ENCODE measurements at places on chromosomes 11 and 22. TPM values are rescaled to one million over a fixed set of nuclear protein-coding genes. Genes with fewer than 3 reads are reported as not detected.

Gene NCAM1
- 77.8 TPM for polyA plus RNA-seq

- no peak for DNase-seq
Measured at GRCh38 chr22:17787716-17788330, 13.6 kb upstream of the BID start.

GRCh38 chr11:34262531-34263081 is 95.2 kb downstream of the ABTB2 start:
- no peak for DNase-seq

Gene C11orf21
- polyA plus RNA-seq, result 0.75 TPM

Gene MPEG1
- 7.7 TPM for polyA plus RNA-seq

- DNase-seq, result no peak
Measured at GRCh38 chr11:65316227-65317024, 1.8 kb downstream of the CDC42EP2 start.

Gene THRSP
- 0.33 TPM for polyA plus RNA-seq

GRCh38 chr11:109606256-109606655 is 184.3 kb downstream of the C11orf87 start:
- no peak for DNase-seq

DNA sequence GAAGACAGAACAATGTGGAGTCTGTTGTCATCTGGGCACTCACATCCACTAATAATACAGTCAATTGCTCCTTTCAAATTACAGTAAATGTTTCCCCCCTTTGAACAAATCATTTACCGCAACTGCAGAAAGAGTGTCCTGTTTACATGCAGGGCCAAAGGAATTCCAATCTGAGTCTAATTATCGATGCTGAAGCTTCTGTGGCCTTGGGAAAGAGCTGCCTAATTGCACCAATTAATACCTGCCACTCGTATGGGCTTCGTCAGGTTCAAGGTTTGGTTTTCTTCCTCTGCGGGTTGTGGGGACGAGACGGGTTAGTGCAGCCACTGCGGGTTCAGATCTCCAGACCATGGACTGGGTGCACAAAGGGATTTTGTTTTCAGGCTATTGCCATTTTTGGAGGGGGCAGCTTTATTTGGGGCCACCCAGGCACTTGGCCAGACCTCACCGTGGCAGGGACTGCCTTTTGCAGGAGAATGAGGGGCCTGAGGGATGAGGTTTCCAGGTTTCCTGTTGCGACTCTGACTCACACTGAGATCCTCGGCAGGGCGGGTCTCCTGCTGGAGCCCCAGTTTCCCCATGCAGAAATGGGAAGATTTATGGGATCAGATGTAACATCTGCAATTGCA is 147.6 kb downstream of the MIAT start:
- DNase-seq, result no peak

DNA sequence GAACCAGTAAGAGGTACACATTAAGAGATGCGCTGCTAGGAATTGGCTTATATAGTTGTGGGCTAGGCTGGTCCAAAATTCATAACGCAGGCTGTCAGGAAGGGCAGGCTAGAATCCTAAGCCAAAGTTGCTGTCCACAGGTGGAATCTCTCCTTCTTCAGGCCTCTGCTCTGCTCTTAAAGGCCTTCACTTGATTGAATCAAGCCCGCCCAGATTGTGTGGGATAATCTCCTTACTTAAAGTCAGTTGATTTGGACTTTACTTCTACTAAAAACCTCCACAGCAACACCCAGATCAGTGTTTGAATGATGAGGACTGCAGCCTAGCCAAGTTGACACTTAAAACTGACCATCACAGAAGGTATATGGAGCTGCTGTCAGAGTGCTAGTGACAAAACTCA is 68.8 kb downstream of the LRRC32 start:
- DNase-seq, result no peak

DNA sequence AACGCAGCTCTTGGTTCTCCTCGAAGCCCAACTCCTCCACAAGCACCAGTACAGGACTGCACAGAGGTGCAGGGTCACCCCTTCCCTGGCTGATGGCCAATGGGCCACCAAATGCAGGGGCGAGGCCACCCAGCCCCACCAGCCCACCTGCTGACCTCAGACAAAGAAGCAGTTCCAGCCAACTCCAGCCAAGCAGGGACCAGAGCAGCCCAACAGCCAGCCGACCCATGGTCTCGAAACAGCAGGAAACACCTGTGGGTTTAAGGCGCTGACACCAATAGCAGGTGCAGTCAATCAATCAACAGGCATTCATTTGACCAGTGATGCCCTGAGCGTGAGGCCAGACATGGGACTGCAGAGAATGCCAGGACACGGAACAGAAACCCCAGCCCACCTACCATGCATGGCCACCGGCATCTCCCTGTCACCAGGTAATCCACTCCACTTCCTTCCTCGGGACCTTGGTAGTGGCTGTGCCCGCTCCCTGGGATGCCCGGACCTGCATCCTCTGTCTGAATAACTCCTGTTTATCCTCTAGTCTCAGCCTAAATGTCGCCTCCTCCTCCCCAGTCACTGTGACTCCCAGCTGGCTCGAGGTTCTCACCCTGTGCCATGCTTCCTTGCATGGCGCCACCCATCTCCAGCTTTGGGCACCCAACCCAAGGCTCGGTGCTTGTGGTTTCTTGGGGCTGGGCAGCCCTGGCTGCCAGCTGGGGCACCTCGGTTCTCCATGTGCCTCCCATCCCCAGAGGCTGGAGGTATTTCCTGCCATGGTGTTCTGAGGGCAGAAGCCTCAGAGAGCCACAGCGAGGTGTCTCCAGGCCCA is 1475.4 kb downstream of the BRD1 start:
- no peak for DNase-seq

DNA sequence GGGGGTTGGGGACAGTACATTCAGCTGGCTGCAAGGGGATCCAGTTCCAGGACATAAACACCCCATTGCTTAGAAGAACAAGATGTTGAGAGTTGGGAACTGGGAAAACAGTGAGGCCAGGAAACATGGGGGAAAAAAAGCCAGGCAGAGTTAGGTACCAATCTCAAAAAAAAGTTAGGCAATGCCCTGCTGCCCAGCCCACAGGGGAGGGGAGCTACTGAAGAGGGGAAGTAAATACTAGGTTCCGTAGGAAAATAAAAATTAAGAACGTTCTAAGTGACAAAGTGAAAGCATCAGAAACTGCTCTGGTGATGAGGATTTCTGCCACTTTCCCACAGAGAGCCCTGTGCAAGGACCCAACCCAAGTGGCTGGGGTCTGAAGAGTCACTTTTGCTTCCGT is 12.0 kb downstream of the SPTBN2 start:
- no peak for DNase-seq

Gene TREH
- polyA plus RNA-seq, result 2.6 TPM

GRCh38 chr11:126547161-126547560 is 191.7 kb downstream of the ST3GAL4 start:
- no peak for DNase-seq

GRCh38 chr11:41306431-41306830 is 153.0 kb downstream of the LRRC4C start:
- DNase-seq, result no peak

Gene OTOG
- polyA plus RNA-seq, result 0.59 TPM

Gene OR8G1
- not detected for polyA plus RNA-seq

Gene AAMDC
- 54.6 TPM for polyA plus RNA-seq

Gene OR5D14
- not detected for polyA plus RNA-seq

Gene APOL2
- polyA plus RNA-seq, result 34.1 TPM

DNA sequence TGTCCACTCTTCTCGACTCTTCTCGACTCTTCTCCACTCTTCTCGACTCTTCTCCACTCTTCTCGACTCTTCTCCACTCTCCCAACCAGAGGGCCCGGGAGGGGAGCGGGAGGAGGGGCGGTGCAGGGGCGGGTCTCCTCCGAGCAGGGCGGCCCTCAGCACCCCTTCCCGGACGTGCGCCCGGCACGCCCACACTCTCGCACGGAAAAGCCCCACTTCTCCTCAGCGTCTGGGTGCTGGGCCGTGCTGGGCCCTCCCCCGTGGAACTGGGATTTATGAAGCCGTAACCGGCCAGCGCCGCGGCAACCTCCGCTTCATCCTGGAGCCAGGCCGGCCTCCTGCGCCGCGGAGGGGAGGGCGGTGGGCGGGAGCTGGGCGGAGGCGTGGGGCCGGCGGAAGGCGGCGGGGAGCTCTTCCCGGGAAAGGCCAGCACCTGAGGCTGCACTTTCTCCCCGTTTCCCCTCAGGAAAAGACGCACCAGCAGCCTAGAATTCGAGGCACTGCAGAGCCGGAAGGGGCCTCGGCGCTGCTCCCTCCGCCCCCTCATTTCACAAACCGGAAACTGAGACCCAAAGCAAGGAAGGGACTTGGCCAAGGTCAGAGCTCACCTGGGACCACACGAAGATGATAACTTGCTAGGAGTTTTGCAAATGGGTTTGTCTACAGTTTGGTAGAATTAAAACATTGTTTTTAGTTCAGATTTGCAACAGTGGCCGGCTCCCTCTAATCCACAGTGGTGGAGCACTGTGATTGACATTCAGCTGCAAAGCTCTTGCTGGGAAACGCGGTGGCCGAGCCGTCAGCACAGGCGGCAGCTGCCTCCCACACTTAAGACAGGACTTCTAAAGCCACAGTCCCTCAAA is 31.6 kb upstream of the JAM3 start:
- peak; percentile 69 for DNase-seq

Gene APOBEC3B
- 3.4 TPM for polyA plus RNA-seq

Gene CACNA1I
- polyA plus RNA-seq, result 0.04 TPM

Gene OR52N4
- not detected for polyA plus RNA-seq

Gene AIFM3
- polyA plus RNA-seq, result 1.6 TPM

Gene LDHAL6A
- 1.5 TPM for polyA plus RNA-seq

GRCh38 chr11:128905345-128906184 is 14.4 kb downstream of the KCNJ5 start:
- peak; percentile 64 for DNase-seq

- DNase-seq, result no peak
Measured at GRCh38 chr22:46162285-46162684, 12.0 kb downstream of the PPARA start.

- DNase-seq, result no peak
Measured at GRCh38 chr11:125320347-125321076, 156.0 kb downstream of the PKNOX2 start.

Gene OR51B2
- polyA plus RNA-seq, result not detected

Gene FOLR3
- polyA plus RNA-seq, result 2.2 TPM

Gene POU2AF3
- polyA plus RNA-seq, result 9.7 TPM

Gene PPP6R3
- 87.6 TPM for polyA plus RNA-seq

Gene SCARF2
- polyA plus RNA-seq, result 24.3 TPM

GRCh38 chr11:116057000-116057399 is 552.8 kb upstream of the CADM1 start:
- no peak for DNase-seq

- no peak for DNase-seq
Measured at GRCh38 chr22:24102366-24103200, 78.7 kb upstream of the SUSD2 start.

Gene NNMT
- 0.77 TPM for polyA plus RNA-seq

Gene BRMS1
- polyA plus RNA-seq, result 38.6 TPM

Gene BACE1
- polyA plus RNA-seq, result 63.6 TPM

Gene IFITM10
- polyA plus RNA-seq, result 0.19 TPM
